Tongue (tissue), 3 donors: ENCODE measurements at places on chromosomes 6 and 20. TPM values are rescaled to one million over a fixed set of nuclear protein-coding genes. Genes with fewer than 3 reads are reported as not detected.

DNA sequence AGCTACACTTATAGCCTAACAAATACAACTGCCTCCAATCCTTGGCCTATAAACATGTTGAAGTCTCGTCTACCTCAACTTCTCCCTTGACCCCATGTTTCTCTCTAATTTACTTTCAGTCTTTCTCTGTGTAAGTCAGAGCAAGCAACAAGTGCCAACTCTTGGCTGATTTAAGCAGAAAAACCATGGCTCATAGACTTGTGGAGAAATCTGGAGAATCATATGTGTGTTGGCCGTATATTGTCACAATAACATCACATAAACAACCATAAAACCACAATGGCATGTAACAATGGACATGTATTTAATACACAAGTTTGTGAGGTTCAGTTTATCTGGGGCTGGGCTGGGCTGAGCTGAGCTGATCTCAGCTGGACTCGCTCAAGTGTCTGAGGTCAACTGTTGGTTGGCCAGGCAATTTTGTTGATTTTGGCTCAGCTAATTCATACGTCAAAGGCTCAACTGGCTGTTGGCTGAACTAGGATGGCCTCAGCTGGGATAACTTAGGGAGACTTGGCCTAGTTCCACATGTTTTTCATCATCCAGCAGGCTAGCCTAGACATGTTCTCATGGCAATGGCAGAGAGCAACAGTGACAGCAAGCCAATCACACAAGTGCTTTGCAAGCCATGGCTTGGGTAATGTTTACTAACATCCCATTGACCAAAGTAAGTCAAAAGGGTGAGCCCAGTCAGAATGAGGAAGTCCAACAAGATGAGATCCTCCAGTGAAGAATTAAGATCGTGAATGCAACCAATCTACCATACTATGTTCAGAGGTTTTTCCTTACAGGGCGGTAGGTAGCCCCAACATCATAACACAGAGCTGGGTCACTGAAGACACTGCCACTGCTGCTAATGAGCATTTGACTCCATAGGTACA lies 12.9 kb upstream of the TBC1D22B start:
- peak; percentile 96 for DNase-seq

DNA sequence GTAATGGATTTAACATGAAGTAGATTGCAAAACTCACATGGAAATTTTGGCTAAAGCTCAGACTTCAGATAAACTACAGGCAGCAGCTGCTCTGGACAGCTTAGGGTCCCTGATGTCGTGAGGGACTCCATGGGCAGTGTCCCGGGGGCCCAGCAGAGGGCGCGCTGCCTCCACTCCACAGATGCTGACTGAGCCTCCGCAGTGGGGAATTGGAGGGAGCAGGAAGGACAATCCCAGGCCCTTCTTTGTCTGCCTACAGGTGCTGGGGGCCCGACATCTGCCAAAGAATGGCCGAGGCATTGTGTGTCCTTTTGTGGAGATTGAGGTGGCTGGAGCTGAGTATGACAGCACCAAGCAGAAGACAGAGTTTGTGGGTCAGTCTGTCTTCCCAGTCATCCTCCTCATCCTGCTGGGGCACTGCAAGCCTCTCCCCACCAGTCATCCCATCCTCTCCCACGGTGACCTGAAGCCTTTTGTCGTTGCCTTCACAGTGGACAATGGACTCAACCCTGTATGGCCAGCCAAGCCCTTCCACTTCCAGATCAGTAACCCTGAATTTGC lies 35.9 kb downstream of the PLCG1 start:
- peak; percentile 91 for DNase-seq

DNA sequence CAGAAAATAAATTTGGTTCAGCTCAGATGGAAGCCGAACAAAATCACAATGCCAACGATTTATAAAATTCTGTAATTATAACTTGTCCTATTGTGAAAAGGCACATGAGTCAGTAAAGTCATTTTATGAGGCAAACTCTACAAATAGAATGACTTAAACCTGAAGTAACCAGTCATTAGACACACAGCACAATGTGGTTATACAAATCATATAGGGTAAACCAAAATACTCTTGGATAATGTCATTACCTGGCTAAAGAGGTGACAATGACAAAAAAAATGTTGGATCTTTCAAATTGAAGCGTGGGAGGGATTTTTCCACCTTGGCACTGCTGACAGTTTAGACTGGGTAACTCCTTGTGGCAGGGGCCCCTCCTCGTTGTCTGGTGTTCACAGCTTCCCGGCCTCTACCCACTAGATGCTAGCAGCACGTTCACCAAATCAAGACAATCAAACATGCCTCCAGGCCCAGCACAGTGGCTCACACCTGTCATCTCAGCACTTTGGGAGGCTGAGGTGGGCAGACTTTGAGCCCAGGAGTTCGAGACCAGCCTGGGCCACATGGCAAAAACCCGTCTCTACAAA lies 5.0 kb downstream of the ANKRD60 start:
- no peak for DNase-seq

GRCh38 chr6:93454533-93454932 lies 35.2 kb upstream of the EPHA7 start:
- DNase-seq: no peak

Gene SCRT2
- not detected for total RNA-seq

Gene SYNJ2
- total RNA-seq: 15.4 TPM
